ENCODE measurements at places on chromosomes 2 and 18. TPM values are rescaled to one million over a fixed set of nuclear protein-coding genes. Genes with fewer than 3 reads are reported as not detected.

SNED1 gene
- 38.4 TPM for total RNA-seq

APCDD1 gene
- 27.6 TPM for total RNA-seq

FOXI3 gene
- total RNA-seq, result not detected

- DNase-seq, result no peak
- H3K4me1 ChIP-seq, result no peaks in the 10 kb centered on the region
- H3K36me3 ChIP-seq, result no peaks in the 10 kb centered on the region
- no peak overlapping the region for H3K27ac ChIP-seq
These were observed 334.7 kb downstream of the EIPR1 start for GRCh38 chr2:3042601-3043585.

DNA sequence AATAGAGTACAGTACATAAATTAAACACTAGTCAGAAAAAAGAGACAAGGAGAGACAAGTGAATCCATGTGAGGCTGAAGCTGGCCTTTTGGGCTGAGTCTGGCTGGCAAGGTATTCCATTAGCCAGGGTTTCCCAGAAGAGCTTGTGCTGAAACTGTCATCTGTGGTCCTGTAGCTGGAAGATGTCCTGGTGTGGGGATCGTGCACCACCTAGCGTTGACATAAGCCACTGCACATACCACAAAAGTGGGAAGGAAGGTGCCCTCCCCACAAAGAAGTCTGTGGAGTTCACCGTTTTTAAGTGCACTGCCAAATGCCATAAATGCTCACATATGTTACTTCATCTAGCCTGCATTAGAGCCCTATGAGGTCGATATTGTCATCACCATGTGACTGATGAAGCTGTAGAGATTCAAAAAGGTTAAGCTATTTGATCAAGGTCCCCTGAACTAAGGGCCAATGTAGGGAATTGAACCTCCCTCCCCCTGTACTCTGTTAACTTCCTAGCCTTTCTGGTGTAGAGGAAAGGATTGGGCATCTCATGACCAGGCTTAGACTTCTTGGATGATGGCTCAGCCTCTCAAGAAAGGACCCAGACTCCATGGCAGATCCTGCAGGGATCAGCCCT lies 31.9 kb upstream of the GALNT14 start:
- no peak overlapping the region for H3K27ac ChIP-seq
- no peaks in the 10 kb centered on the region for H3K36me3 ChIP-seq
- no peaks in the 10 kb centered on the region for H3K27me3 ChIP-seq
- H3K4me1 ChIP-seq, result no peaks in the 10 kb centered on the region
- no peak overlapping the region for H3K4me3 ChIP-seq
- DNase-seq, result no peak

Measured in upper lobe of right lung (tissue), 1 donor.